ENCODE measurements at places on chromosomes 6 and 20.

- no peak for DNase-seq
Observed at GRCh38 chr20:17875981-17876385, 92.6 kb downstream of the SNX5 start.

DNA sequence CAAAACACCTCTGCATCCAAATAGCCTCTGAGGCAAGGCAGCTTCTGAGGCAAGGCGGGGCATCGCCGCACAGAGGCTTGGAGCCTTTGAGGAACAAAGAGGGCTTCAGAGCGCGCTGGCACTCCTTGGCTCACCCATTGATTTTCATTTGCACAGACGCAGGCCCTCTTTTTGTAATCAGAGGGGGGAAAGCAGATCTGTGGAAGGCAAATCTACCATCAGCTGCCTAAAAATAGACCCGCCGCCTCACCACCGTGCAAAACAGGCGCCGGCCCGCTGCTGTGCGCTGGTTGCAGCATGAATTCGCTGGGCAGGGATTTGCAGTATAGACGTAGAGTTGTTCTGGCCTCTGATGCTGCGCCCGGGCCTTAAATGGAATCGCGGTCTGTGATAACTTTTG is 69.9 kb upstream of the STMND1 start:
- no peak for DNase-seq

DNA sequence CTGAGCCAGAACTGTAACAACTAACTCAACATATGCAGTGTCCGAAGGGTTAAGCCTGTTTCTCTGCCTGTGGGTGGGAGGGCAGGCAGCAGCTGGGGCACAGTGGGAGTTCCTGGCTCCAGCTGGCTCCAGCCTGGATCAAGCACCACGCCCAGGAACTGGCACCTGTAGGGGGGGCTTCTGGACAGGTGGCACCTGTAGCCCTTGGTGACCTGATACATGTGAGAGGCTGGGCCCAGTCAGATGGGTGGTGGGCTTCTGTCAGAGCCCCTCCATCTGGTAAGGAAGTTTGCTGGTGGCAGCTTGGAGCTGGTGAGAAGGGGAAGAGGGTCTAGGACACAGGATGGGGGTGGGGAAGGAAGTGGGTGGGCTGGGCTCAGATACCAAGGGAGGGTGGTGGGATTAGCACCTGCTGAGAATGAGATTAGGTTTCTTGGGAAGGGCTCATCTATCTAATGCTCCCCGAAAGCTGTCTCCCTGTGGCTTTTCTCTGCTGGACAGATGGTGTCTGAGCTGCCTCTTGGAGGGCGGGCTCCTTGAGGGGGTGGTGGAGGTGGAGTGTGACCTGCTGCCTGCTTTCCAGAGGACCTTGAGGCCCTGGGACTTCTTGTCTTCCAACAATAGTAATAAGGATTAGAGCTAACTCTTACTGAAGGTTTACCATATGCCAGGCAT is 28.5 kb downstream of the BCL2L1 start:
- DNase-seq: no peak

GRCh38 chr20:36311141-36311853 is 5.2 kb downstream of the DLGAP4 start:
- no peak for DNase-seq

DNA sequence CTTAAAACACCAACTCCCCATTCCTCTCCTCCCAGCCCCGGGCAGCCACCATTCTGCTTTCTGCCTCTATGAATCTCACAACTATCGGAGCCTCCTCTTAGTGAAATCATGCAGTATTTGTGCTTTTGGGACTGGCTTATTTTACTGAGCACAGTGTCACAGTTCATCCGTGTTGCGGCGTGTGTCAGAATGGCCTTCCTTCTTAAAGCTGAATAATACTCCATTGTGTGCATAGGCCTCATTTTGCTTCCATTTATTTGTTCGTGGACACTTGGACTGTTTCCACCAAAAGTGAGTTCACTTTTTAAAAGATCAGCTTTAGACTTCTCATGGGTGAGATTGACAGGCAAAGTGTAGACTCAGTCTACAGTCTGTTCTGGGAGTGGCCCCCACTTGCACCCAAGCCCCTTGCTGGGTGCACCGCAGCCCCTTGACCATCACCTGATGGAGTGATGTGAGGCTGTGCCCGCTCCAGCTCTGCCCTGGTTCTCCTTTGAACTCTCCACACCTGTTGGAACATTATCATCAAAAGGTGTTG is 12.6 kb downstream of the DUSP22 start:
- DNase-seq: no peak

DNA sequence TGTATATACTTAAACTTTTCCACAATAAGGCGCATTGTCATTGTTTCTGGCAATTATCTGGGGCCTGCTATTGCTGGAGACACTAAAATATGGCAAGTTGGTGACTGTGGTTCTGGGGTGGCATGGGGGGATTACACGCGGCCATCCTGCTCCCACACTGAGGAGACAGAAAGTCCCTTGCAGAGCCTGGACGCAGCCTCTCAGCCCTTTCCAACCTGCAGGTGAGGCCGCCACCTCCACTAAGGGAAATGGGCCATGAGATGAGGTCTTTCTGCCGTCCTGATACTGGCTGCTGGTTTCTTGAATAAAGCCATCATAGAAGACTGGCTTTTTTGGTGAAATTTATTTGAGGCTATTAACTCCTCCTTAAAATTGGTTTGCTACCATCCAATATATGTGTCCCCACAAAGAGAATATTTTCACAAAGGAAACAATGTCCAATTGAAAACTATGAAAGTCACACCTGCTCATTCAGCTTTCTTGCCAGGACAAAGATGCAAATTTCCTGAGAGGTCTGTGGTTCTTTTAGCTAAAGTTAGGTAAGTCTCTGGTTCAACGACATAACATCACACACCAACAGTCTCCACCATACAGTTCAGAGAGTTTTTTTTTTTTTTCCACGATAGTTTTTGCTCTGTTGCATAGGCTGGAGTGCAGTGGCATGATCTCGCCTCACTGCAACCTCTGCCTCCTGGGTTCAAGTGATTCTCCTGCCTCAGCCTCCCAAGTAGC is 13.0 kb downstream of the TXNDC5 start:
- DNase-seq: no peak

GRCh38 chr20:4838526-4838925 is 116.8 kb downstream of the PRND start:
- no peak for DNase-seq

GRCh38 chr20:40325006-40325568 is 363.9 kb downstream of the MAFB start:
- no peak for DNase-seq

DNA sequence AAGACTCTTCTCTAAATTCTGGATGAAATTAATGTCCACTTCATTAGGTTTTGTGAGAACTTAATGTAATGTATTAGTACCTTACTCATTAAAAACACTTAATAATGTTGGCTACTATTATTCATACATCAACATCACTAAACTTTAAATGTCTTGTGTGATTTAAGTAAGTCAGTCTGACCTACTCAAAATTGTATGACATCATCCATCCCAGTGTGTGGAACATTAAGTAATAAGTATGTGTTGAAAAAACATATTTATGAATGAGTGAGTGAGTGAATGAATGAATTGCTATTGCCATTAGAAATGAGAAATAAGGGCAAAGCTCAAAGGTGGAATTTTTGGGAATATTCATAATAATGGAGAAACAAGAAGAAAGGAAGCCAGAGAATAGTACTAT is 285.8 kb downstream of the HTR1B start:
- DNase-seq: no peak

DNA sequence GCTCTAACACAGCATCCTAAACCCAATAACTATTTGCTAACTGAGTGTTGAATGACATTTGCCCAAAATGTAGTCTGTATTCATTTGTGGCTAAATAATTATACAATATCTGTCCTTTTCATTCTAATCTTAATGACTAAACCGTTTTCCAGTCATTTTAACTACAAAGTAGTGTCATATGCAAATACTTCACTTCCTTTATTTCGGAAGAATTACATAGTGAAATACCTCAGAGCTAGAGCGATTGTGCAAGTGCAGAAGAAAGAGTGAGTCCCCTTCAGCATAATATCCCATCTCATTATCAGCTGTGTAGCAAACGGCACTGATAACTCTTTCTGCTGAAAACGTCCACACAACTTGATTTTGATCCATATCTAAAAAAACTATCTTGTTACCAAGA is 66.2 kb downstream of the ROS1 start:
- DNase-seq: no peak

- DNase-seq: no peak
Observed at GRCh38 chr20:51440589-51440988, 101.9 kb downstream of the NFATC2 start.

- DNase-seq: no peak
Observed at GRCh38 chr20:24767623-24768100, 181.4 kb upstream of the CST7 start.

- DNase-seq: no peak
Observed at GRCh38 chr20:63267691-63268090, 4.9 kb upstream of the ARFGAP1 start.

- DNase-seq: no peak
Observed at GRCh38 chr6:17867880-17868279, 119.6 kb downstream of the KIF13A start.

- DNase-seq: no peak
Observed at GRCh38 chr6:90082847-90083246, 188.6 kb downstream of the GJA10 start.

Measured in stimulated activated CD8-positive, alpha-beta memory T cell treated with anti-CD3 and anti-CD28 coated beads, Interleukin-4, amount 100 ng/mL, for 1 hour (primary cell).